ENCODE measurements at places on chromosomes 3 and 15. TPM values are rescaled to one million over a fixed set of nuclear protein-coding genes. Genes with fewer than 3 reads are reported as not detected.

DNA sequence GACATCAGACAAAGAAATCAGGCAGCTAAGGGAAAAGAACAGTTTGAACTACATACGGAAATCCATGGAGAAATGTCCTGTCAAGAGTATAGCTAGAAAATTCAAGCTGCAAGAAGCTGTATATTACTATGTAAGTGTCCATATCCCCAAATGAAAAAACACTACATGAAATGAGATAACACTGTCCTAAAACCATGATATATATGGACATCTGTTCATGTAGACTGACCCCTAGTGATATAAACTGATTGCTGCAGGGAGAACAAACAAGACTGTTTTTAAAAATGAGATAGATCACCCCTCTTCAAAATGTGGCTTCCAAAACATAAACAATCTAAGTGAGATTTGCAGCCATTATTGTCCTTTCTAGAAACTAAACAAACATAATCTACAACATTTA, 985.6 kb downstream of the EPHA3 start:
- H3K4me3 ChIP-seq, result no peak overlapping the region
- H3K36me3 ChIP-seq, result no peaks in the 10 kb centered on the region
- peak; percentile 41 for DNase-seq
- no peaks in the 10 kb centered on the region for H3K27me3 ChIP-seq

DNA sequence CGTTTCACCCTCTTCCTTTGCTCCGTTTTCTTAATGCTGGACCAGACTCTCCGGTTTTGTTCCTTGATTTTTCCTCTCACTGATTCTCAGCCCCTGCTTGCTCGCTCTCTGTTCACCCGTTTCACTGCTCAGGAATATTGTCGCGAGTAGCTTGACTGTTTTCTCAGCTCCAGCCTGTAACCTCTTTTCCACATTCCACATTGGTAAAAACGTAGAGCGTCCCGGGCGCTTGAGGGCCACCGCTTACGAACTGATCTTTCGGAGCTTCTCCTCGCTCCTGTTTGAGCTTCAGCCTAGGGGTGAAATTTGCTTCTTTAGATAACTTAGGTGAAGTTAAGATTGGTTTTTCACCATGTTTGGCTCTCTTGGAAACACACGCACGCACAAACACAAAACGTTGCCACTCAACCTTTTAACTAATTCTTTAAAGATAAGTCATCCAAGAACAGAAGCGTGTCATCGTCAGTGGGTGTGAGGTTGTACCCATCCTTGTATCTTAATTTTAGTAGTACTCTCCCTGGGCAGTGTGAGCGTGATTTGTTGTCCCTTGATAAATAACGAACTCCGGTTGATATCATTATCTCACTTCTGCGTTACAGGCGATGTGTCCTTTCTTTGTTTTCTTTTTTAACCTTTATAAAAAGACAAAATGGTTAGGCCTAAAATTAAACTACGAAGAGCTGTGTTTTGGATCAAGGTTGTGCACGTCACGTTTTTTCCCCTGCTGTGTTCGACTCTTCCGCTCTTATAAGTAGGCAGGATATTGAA, 1.0 kb downstream of the PAK2 start:
- H3K4me1 ChIP-seq, result peaks cover 15% of the 10 kb centered on the region
- peak overlapping the region; percentile 99 for H3K27ac ChIP-seq
- peak overlapping the region; percentile 58 for H3K4me3 ChIP-seq
- peak; percentile 70 for DNase-seq
- H3K27me3 ChIP-seq, result no peaks in the 10 kb centered on the region

The CCR9 gene
- 0.46 TPM for total RNA-seq

- no peak overlapping the region for H3K27ac ChIP-seq
- DNase-seq, result no peak
- H3K4me1 ChIP-seq, result no peaks in the 10 kb centered on the region
- H3K27me3 ChIP-seq, result no peaks in the 10 kb centered on the region
- peaks cover 14% of the 10 kb centered on the region for H3K36me3 ChIP-seq
- H3K4me3 ChIP-seq, result no peak overlapping the region
Observed at GRCh38 chr3:4680871-4681300, 187.7 kb downstream of the ITPR1 start.

DNA sequence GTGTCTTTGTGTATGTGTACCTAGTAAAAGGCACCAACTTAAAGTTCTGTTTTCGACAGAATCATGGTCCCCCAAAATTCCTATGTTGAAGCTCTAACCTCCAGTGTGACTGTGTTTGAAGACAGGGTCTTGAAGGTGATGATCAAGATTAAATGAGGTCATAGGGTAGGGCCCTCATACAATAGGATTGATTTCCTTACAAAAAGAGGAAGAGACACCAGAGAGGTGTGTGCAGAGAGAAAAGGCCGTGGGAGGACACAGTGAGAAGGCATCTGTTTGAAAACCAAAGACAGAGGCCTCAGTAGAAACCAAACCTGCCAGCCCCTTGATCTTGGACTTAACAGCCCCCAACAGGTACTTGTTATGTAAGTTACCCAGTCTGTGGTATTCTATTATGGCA, 52.0 kb upstream of the CORO2B start:
- H3K4me1 ChIP-seq, result no peaks in the 10 kb centered on the region
- DNase-seq, result no peak
- H3K27ac ChIP-seq, result no peak overlapping the region
- no peaks in the 10 kb centered on the region for H3K27me3 ChIP-seq
- H3K36me3 ChIP-seq, result no peaks in the 10 kb centered on the region
- H3K4me3 ChIP-seq, result no peak overlapping the region

DNA sequence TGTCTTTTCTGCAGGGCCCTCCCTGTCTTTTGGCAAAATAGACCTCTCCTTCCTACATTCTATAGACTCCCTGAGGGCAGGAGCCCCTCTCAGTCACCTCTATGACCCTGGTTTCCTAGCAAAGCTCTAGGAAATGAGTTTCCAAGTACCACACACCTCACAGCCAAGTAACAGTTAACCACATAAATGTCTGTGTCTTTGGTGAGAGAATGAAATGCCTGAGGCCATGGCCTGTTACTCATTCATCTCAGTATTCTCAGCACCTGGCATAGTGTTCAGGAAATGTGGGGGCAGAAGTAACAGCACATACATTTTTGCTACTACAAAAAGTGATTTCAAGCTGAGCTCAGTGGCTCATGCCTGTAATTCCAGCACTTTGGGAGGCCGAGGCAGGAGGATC, 21.0 kb downstream of the RFT1 start:
- no peaks in the 10 kb centered on the region for H3K27me3 ChIP-seq
- no peaks in the 10 kb centered on the region for H3K4me1 ChIP-seq
- H3K27ac ChIP-seq, result peak overlapping the region; percentile 22
- DNase-seq, result no peak

The FEZF2 gene
- not detected for total RNA-seq

The IL5RA gene
- total RNA-seq, result 23.3 TPM

DNA sequence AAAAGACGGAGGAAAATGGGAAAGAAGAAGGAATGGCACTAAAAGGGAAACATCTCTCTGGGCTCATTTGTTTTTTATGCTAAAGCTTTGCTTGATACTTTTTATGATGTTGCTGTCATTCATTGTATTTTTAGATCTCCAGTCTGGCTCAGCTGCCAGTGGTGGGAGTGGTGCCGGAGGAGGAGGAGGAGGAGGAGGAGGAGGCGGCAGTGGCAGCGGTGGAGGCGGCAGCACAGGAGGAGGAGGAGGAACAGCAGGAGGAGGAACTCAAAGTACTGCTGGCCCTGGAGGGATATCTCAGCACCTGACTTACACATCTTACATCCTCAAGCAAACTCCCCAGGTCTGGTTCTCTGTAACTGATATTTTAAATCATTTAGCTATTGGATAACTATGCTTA, 49.6 kb downstream of the MAP6D1 start:
- no peak overlapping the region for H3K27ac ChIP-seq
- H3K27me3 ChIP-seq, result no peaks in the 10 kb centered on the region
- no peak overlapping the region for H3K4me3 ChIP-seq
- peaks cover 30% of the 10 kb centered on the region for H3K36me3 ChIP-seq
